ENCODE measurements at places on chromosomes 3 and 15. TPM values are rescaled to one million over a fixed set of nuclear protein-coding genes. Genes with fewer than 3 reads are reported as not detected.

DNA sequence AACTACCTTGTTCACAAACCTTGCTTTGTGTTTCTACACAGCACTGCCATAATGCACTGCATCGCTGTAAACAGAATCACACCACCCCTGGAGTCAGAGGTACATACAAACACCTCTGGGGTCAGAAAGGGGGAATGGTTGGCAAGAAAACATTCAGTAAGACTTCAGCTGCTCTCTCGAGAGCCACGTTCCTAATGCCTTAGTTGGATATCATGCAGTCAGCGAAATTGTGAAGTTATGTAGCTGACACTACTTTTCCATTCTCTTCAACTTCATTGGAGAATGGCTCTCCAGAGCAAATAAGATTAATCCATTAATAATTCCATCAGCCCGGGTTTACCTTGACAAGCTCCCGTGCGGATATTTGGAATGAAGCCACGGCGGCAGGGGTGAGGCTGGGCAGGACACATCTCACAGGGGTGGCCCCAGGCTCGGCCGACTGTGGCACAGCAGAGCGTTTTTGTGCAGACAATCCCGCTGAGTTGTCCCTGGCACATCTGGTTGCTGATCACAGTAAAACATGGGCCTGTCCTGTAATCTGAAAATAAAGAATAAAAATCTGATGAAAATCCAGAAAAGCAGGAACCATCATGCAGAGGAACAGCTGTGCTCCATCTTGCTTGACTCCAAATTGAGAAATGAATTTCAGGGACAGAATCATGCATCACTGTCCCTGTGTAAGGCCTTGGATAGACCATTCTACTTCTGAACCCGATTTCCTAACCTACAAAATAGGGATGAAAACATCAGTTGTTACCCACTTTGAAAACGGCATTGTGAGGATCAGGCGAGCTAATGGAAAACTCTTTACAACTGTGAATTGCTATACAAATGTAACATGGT is 108.0 kb downstream of the FBN1 start:
- no peak for DNase-seq

GOLGA8G gene
- not detected for total RNA-seq

- no peak for DNase-seq
Observed at GRCh38 chr3:39383045-39383880, at the start of gene SLC25A38. Gene SLC25A38 (plus strand): TSS chr3:39383370. CDS start chr3:39383725, 355 bp downstream.

GRCh38 chr15:90887037-90887481 is 2.8 kb downstream of the FES start:
- DNase-seq: no peak

GRCh38 chr3:143613226-143613625 is 235.0 kb downstream of the SLC9A9 start:
- DNase-seq: no peak

TMEM45A gene
- 30.9 TPM for total RNA-seq

DNA sequence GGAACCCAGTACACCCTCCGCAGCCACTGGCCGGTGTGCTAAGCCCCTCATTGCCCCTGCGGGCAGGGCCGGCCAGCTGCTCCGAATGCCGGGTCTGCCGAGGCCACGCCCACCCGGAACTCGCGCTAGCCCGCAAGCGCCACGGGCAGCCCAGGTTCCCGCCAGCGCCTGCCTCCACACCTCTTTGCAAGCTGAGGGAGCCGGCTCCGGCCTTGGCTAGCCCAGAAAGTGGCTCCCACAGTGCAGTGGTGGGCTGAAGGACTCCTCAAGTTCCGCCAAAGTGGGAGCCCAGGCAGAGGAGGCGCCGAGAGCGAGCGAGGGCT is 81.4 kb upstream of the BCHE start:
- DNase-seq: no peak

- no peak for DNase-seq
Observed at GRCh38 chr3:143576568-143577270, 271.5 kb downstream of the SLC9A9 start.

ST8SIA2 gene
- not detected for total RNA-seq

GRCh38 chr3:171842864-171843518 is at the start of gene TMEM212:
Gene TMEM212 (plus strand): TSS chr3:171843349. CDS start chr3:171843384, 35 bp downstream.
- DNase-seq: no peak

CNTN4 gene
- total RNA-seq: 37.5 TPM

DNA sequence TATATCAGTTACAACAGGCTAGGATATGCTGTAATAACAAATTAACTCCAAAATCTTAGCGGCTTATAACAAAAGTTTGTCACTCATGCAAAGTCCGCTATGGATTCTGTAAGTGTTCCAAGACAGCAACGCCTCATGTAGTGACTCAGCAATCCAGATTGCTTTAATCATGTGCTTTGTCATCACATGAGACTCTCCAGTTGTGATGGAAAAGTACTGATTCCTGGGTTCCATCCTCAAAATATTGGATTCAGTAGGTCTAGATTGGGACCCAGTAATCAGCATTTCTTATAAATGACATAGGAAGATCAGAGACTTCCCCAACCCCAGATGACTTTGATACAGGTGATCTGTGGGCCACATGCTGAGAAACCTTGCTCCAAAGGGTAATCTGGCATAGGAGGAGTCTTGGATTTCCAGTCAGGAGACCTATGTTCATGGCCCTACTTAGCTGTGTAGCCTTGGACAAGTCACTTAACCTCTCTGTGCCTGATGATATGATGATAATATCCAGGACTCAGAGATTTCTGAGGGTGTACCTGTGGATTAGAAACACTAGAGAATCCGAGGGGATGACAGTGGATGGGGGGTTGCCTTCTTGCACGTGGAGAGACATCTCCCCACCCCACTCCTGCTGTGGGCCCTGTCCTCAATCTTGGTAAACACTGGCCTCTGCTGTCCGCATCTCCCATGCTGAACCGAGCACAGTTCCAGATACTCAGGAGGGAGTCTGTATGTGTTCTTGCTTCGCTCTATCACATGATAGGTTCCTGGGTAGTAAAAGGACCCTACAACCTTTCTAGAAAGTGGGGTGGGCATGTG is 65.5 kb downstream of the CORO2B start:
- DNase-seq: no peak

- no peak for DNase-seq
Observed at GRCh38 chr3:119834754-119835370, 53.0 kb downstream of the NR1I2 start.
